ENCODE measurements at places on chromosomes 2 and 18. TPM values are rescaled to one million over a fixed set of nuclear protein-coding genes. Genes with fewer than 3 reads are reported as not detected.
A peak's percentile ranks its signal among the peaks of the same experiment; 100 is the strongest.

Gene KCNG2
- 0.13 TPM for total RNA-seq

Gene ERICH2
- not detected for total RNA-seq

Gene DOK6
- not detected for total RNA-seq

Gene PECR
- total RNA-seq, result 12.0 TPM

Gene IL18R1
- total RNA-seq, result 0.06 TPM

Gene USP34
- 73.7 TPM for total RNA-seq

Gene DCDC2C
- total RNA-seq, result not detected

Gene UGT1A9
- not detected for total RNA-seq

DNA sequence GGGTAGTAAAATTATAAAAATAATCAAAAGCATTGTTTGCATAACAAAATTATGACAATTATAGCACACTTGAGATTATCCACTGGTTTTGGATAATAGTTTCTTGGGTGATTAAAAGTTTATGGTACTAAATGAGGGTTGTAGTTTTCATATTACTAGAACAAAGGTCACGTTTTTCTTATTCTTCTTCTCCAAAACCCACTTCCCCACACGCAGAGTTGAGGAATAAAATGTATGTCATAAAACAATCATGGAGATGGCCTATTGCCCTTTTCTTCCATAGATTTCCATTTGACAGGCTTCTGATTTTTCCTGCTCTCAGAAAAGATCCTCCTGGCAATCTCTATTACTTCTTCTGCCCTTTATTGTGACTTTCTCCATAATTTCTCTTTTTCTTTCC, 863.9 kb downstream of the ERBB4 start:
- DNase-seq, result no peak

- DNase-seq, result no peak
Observed at GRCh38 chr2:9268301-9269080, 61.9 kb downstream of the ASAP2 start.

- DNase-seq, result peak; percentile 9
Observed at GRCh38 chr2:161556440-161556839, 67.8 kb upstream of the SLC4A10 start.

- no peak for DNase-seq
Observed at GRCh38 chr2:168357797-168358472, 98.1 kb upstream of the CERS6 start.

- DNase-seq, result no peak
Observed at GRCh38 chr2:111673526-111673925, 210.5 kb downstream of the ANAPC1 start.

DNA sequence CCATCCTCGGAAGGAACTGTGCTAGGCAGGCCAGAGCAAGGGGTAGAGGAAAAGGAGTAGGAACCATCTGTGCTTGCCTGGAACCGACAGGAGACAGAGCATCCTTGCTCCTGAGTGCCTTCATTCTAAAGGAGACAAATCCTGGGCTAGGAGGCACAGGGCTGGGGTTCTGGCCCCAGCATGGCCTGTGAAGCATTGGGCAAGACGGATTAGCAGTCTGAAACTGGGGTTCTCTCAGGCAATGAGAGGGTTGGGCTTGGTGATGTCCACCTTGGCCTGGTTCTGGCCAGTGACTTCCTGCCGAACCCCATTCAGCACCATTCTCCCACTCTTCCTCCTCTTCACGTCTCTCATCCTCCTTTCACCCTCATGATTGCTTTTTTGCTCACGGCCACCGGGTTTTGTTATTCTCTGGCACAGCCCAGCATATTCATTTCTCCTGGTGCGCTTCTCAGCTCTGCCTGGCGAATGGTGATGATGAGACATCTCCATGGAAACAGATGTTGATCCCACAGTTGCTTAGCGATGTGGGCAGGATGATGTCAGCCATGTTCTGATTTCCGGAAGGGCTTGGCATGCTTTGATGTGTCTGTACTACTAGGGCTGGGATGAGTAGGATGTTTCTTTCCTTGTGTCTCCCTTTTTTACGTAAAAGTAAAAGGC, 127.7 kb downstream of the CAPN13 start:
- peak; percentile 64 for DNase-seq

GRCh38 chr18:58761970-58762780, 90.9 kb downstream of the MALT1 start:
- DNase-seq, result no peak

GRCh38 chr2:32342801-32343200, 14.0 kb upstream of the BIRC6 start:
- no peak for DNase-seq

DNA sequence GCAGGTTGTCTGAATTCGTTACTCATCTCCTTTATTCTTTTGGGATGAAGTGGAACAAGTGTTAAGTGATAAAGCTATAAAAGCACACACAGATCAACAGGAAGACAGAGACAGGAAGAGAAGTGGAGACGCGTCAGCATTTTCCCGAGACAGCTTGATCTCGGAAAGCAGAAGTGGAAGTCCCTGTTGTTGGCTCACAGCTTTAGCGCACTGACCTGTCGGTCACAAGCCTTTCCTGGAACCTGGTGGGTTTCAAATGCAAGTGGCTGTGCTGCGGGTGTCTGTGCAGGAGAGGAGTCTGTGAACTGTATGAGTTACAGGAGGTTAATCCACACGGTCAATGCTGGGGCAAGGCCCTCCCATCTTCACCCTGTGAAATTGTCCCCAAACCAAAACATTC, 116.6 kb upstream of the PELI1 start:
- no peak for DNase-seq

DNA sequence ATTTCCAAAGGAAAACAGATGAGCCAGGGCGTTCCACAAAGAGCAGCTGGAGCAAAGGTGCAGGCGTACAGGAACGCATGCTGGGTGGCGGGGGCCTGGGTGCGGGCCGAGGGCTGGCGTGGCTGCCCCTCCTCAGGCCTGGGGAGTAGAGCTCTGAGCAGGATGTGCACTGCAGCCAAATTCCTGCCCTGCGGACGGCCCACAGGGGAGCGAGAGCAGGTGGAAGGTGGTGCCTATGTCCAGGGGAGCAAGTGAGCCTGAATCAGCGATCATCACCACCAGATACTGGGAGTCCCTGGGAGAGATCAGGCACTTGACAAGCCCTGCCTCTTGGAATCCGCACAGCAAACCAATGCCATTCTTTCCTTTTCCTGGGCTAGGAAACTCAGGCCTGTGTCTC, 106.3 kb downstream of the GBX2 start:
- DNase-seq, result no peak

DNA sequence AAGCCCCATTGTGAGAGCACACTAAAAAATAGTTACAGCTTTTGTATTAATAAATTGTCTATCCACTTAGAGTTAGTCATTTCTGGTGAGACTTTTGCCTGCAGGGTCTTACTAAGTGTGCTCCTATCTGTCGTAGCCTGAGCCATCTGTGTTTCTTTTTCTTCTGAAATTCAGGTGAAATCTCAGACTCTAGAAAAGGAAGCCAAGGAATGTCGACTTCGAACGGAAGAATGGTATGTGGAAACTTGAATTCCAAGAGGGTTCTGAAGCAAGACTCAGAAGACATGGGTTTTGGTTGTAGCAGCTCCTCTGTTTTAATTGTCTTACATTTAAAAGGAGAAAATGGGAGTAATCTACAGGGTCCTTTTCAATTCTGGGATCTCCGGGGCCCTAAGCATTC, 70.0 kb upstream of the STON1 start:
- no peak for DNase-seq

DNA sequence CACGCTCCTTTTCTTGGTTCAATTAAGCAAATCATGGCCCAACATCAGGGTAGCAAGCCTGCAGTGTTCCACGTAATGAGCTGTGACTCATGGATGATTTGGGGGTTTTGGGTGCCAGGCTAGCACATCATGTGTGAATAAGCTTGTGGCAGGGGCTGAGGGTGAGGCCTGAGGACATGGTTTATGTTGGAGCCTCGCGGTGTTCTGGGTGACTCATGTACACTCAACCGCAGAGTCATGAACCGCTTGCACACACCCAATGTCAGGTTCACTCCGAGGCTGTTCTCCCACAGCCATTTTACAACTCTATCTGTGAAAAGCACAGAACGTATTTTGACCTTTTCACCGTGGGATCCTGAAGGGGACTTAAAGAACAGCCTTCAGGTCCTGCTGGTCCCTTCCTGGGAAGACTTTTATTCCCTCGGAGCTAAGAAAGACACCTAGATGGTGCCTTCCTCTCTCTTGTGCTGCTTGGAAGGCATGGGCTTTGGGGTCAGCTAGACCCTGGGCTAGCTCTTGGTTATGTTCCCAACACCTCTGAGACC, 139.9 kb upstream of the ZEB2 start:
- peak; percentile 99 for DNase-seq

DNA sequence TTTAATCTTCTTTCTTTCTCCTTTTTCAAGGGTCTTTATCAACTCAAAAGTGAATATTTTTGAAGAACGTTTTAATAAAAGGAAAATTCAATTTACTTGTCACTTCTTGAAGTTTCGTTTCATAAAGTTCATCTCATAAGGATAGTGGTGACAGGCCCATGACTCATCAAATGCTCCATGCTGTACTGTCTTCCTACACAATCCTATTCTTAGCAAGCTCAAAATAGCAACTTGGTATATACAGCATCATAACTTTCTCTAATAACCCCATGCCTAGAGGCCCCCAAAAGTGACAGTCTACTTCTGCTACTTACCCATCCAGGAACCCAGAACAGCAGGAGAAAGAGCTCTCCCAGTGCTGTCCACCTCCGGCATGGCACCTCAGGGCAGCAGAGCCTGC, 7.7 kb downstream of the FBXO15 start:
- peak; percentile 55 for DNase-seq

Data from LHCN-M2 (cell line).